Stimulated activated naive CD8-positive, alpha-beta T cell treated with anti-CD3 and anti-CD28 coated beads, Interleukin-15, Interleukin-2, amounts not matched to agents 100 U/mL and 50 U/mL, for 24 hours (primary cell): ENCODE measurements at places on chromosomes 1 and 21.

DNA sequence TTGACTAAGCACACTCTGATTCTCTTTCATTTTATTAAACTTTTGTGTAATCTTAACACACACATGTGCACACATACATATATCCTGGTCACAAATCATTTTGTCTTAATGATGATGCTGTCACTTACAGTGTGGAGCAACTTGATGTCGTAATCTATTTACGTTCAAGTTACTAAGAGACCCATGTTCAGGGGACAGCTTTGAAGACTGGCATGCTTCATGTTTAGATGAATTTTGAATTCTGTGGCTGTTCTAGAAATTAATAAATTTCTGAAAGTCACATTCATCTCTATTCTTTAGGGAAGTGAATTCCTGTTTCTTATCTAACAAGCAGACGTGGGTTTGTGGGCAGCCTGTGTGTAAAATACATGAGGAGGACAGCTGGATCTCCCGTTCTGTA lies 1637.8 kb downstream of the PLA2G4A start:
- DNase-seq, result no peak

GRCh38 chr1:30741239-30741894 lies 16.2 kb downstream of the LAPTM5 start:
- no peak for DNase-seq

DNA sequence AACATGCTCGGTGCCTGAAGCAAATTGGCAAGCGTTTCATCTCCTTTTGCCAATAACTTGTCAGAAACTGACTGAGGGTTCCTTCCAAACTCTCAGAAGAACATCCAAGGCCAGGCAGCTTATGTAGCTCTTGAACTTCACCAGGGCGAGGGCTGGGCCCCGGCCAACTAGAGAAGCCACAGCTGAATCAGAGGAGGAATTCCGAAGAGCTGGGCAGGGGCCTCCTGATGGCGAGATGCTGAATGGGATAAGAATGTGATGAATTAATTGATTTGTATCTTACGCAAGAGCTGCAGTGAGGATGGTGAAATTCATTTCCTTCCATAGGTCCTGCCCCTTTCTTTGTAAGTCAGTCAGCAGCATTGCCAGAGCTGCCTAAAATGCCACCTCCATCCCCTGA lies 345.8 kb downstream of the KIF26B start:
- no peak for DNase-seq

DNA sequence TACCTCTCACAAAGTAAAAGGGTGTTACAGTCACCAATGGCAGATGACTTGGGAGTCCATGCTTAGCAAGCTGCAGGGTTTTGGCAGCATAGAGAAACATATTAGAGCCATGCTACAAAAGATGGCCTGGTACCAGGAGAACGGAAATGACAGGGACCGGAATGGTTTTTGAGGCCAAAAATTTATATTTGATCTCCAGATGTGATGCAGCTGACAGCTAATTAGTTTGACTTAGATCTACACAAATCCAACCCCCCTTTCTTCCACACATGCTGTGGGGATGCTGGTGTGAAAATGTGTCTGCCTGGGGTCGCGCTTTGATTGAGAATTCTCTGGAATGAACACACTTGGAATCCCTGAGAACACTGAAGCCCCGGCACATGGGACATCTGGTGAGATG lies 26.5 kb downstream of the SYF2 start:
- DNase-seq, result no peak

GRCh38 chr1:24775348-24775747 lies 30.1 kb downstream of the CLIC4 start:
- DNase-seq, result no peak
